ENCODE measurements at places on chromosomes 5 and 9. TPM values are rescaled to one million over a fixed set of nuclear protein-coding genes. Genes with fewer than 3 reads are reported as not detected.

GRCh38 chr9:122342323-122343050, 28.3 kb upstream of the PTGS1 start:
- peak; percentile 60 for DNase-seq
- peaks cover 27% of the 10 kb centered on the region for H3K27me3 ChIP-seq
- peaks cover 20% of the 10 kb centered on the region for H3K4me1 ChIP-seq
- no peak overlapping the region for H3K27ac ChIP-seq
- H3K36me3 ChIP-seq = no peaks in the 10 kb centered on the region

- no peaks in the 10 kb centered on the region for H3K36me3 ChIP-seq
- H3K27me3 ChIP-seq = no peaks in the 10 kb centered on the region
- H3K27ac ChIP-seq = no peak overlapping the region
- DNase-seq = no peak
Observed at GRCh38 chr5:30561771-30562170, 631.7 kb upstream of the CDH6 start.

- peak; percentile 54 for DNase-seq
- no peak overlapping the region for H3K27ac ChIP-seq
- no peaks in the 10 kb centered on the region for H3K36me3 ChIP-seq
- no peak overlapping the region for H3K4me3 ChIP-seq
- H3K4me1 ChIP-seq = peaks cover 8% of the 10 kb centered on the region
Observed at GRCh38 chr9:26463837-26464236, 428.8 kb downstream of the CAAP1 start.

GRCh38 chr9:71690063-71690688, 78.1 kb downstream of the CEMIP2 start:
- DNase-seq = no peak
- H3K4me3 ChIP-seq = no peak overlapping the region
- H3K27ac ChIP-seq = no peak overlapping the region
- H3K27me3 ChIP-seq = no peaks in the 10 kb centered on the region

DNA sequence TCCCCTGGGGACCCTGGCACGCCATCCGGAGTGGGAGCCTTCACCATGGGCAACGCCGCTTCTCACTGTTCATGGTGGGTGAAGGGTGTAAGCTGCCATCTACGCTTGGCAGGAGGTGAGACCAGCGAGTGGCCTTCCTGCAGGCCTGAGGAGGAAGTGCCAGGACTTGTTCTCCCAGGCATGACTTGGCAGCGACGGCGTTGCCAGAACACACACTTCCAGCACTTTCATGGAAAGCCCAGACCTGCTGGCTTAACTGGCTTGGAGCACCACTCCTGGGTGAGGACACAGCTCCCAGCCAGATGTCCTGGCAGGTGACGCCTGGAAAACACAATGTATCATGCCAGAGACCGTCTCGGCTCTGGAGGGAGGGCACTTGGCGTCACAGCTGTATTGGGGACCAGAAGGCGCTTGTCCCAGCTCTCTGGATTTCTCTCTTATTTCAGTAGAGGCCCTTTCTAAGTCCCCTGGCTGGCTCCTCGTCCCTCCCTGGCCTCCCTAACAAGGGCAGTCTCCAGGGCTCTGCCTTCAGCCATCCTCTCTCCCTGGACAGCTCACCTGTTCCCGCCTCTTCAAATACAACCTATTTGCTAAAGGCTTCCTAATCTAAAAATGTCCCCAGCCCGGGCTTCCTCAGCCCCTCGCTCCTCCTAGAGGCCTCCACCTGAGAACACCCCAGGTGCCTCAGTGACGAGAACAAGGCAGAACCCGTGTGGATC, 188.3 kb downstream of the OLFM1 start:
- no peaks in the 10 kb centered on the region for H3K36me3 ChIP-seq
- H3K27ac ChIP-seq = no peak overlapping the region
- no peaks in the 10 kb centered on the region for H3K27me3 ChIP-seq
- no peak for DNase-seq
- peaks cover 3% of the 10 kb centered on the region for H3K4me1 ChIP-seq
- no peak overlapping the region for H3K4me3 ChIP-seq

Gene SOWAHA
- 0.03 TPM for total RNA-seq

DNA sequence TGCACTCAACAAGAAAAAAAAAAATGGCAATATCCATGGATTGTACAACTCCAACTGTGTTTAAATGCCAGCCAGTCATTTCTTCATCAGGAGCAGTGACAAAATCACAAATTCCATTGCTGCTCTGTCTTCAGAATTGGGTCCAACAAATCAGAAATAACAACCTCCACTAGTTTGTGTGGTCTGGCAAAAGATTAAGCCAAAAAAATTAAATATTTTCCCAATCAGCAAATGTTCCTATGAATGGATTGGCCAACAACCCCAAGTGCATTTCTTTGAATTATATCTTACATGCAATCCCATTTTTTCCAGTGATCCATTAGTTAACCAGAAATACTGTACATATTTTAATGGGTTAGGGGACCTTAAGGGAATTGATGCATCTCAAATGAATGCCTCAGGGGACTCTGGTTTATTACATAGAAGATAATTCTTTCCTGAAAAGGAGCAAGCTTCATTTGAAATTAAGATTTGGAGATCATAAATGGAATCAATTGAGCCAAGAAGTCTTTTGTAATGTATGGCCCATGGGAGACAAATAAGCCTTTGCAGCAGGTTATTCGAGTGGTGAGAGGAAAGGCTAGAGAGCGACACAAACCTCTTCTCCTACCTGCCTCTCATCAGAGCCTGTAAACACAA, 131.8 kb downstream of the TLE1 start:
- H3K36me3 ChIP-seq = no peaks in the 10 kb centered on the region
- H3K4me1 ChIP-seq = peaks cover 30% of the 10 kb centered on the region
- no peak overlapping the region for H3K27ac ChIP-seq
- no peak overlapping the region for H3K4me3 ChIP-seq

GRCh38 chr9:27353474-27354229, 56.7 kb upstream of the EQTN start:
- peaks cover 4% of the 10 kb centered on the region for H3K36me3 ChIP-seq
- no peak overlapping the region for H3K4me3 ChIP-seq
- H3K4me1 ChIP-seq = peaks cover 41% of the 10 kb centered on the region
- no peaks in the 10 kb centered on the region for H3K27me3 ChIP-seq
- peak; percentile 67 for DNase-seq

DNA sequence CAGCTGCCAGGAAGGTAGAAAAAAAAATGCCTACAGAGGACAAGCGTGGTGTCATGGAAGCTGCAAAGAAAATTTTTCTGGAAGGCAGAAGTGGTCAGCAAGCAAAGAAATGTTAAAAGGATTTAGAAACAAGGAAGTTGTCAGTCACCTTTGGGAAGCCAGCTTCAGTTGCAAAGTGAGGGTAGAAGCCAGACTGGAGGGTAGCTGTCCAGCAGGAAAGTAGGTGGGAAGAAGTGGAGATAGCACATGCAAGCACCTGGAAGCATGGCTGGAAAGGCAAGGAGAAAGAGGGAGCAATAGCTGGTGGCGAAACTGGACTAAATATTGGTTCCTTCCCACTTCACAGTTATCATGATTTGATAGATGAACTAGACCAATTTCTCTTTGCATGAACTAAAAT, 54.3 kb downstream of the ADRB2 start:
- no peaks in the 10 kb centered on the region for H3K36me3 ChIP-seq
- no peaks in the 10 kb centered on the region for H3K4me1 ChIP-seq
- H3K27me3 ChIP-seq = no peaks in the 10 kb centered on the region
- no peak overlapping the region for H3K4me3 ChIP-seq
- DNase-seq = no peak

GRCh38 chr9:76608575-76609273, 149.7 kb downstream of the GCNT1 start:
- no peak for DNase-seq
- no peaks in the 10 kb centered on the region for H3K27me3 ChIP-seq
- H3K36me3 ChIP-seq = no peaks in the 10 kb centered on the region

DNA sequence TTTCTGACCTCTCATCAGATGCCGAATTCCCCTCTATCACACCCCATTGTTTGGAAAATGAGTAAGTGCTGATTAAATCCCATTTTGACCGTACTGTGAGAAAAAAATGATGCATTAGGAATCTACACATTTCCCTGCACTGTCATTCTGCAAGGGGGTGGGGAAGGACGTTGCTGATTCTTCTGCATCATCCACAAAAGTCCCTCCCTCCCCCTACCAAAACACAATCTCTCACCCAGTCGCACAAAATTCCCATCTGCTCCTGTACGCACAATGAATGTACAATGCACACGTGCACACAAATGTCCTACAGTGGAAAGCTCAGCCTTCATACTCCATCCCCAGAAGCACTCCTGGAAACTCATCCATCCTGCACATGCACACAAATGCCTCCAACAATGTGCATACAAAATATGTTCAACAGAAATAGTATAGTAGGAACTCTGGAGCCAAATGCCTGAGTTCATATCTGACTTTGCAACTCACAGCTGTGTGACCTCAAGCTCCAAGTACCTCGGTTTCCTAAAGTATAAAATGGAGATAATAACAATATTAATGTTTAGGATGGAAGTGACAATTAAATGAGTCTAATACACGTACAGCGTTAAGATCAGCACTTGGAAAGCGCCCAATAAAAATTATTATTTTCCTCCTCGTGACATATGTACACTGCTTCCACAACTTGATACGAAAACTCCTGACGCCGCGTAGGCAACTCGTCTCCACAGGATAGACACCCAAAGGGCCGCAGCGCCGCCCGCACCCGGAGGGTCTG, 809 bp downstream of the TNIP1 start:
- H3K36me3 ChIP-seq = no peaks in the 10 kb centered on the region
- peak overlapping the region; percentile 78 for H3K4me3 ChIP-seq
- peaks cover 10% of the 10 kb centered on the region for H3K4me1 ChIP-seq
- DNase-seq = no peak
- no peaks in the 10 kb centered on the region for H3K27me3 ChIP-seq

DNA sequence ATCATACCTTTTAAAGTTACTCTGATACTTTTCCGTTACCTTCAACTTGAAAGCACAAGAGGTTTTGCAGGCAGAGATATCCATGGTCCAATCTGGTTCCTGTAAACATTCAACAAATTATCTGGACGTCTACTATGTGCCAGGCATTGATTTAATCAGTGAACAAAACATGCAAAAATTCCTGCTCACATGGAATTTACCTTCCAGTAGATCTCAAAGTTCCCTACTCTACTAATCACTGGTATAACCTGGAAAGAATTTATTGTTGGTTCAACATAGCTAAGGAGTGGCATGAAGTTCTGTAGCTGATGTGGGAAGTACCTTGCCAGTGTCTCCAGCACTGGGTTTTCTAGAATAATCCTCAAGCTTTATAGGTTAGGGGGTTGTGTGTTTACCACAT, 9.8 kb downstream of the OCLN start:
- H3K4me3 ChIP-seq = no peak overlapping the region
- DNase-seq = no peak
- no peaks in the 10 kb centered on the region for H3K36me3 ChIP-seq
- H3K4me1 ChIP-seq = peaks cover 10% of the 10 kb centered on the region
- H3K27ac ChIP-seq = no peak overlapping the region

Gene PCDH12
- total RNA-seq = not detected

DNA sequence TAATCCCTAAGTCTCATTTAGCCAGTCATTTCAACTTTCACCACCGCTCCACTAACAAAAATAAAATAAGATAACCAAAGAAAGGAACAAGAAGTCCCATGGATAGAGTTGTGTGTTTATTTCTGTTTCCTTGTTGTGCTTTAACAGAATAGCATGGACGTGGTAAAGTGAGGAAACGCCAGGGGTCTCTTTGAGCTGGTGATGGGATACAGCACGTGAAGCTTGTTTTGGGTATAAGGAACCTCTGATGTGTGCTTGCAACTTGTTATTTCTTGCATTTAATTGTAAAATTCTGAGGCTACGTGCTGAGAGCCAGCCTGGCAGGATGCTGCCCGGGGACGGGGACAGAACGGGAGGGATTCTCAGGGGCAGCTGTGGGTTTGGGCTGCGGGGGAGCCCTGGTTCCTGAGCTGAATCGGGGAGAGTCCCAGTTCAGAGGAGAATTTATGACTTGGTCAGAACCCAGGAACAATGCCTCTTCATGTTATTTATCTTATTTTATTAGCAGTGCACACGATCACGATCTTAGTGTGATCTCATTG, 63.4 kb downstream of the ANKRD33B start:
- no peak overlapping the region for H3K27ac ChIP-seq
- H3K4me1 ChIP-seq = peaks cover 27% of the 10 kb centered on the region
- H3K4me3 ChIP-seq = peak overlapping the region; percentile 50
- peak; percentile 38 for DNase-seq

- H3K4me1 ChIP-seq = peaks cover 11% of the 10 kb centered on the region
- no peaks in the 10 kb centered on the region for H3K36me3 ChIP-seq
- H3K27me3 ChIP-seq = no peaks in the 10 kb centered on the region
- DNase-seq = peak; percentile 93
- H3K4me3 ChIP-seq = peak overlapping the region; percentile 8
Observed at GRCh38 chr5:58849921-58850667, 267.2 kb downstream of the RAB3C start.

GRCh38 chr5:10724781-10725507, 36.1 kb downstream of the DAP start:
- no peaks in the 10 kb centered on the region for H3K27me3 ChIP-seq
- H3K36me3 ChIP-seq = no peaks in the 10 kb centered on the region
- no peak for DNase-seq
- no peak overlapping the region for H3K27ac ChIP-seq
- no peak overlapping the region for H3K4me3 ChIP-seq

DNA sequence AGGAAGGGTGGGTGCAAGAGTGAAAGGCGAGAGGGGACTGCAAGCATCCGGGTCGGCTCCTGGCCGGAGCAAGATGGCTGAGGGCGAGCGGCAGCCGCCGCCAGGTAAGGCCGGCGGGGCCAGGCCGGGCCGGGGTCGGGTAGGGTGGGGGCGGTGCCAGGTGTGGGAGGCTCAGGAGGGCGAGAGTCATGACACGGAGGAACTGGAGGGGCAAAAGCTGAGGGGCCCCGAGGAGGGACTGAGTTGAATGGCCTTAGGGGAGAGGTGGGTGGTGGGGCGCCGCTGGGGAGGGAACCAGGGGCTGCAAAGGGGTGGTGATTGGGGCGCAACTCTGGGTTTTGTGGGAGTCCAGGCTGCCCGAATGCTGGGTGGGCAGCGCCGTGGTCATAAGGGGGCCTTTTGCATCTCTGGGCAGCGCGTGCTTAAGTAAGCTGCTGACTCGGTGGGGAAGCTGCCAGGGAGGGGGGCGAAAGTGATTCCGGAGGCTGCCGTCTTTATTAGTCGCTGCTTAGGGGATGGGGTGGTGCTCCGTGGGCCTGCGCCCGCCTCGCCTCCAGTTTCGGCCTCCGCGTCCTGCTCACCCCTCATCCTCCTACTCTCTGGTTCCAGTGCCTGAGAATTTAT, 425 bp downstream of the PTPA start:
- H3K4me1 ChIP-seq = no peaks in the 10 kb centered on the region
- peak; percentile 62 for DNase-seq
- H3K27ac ChIP-seq = peak overlapping the region; percentile 84
- H3K36me3 ChIP-seq = no peaks in the 10 kb centered on the region
- peak overlapping the region; percentile 93 for H3K4me3 ChIP-seq

Gene PTPN3
- 2.2 TPM for total RNA-seq

- H3K27me3 ChIP-seq = no peaks in the 10 kb centered on the region
- no peaks in the 10 kb centered on the region for H3K4me1 ChIP-seq
- no peaks in the 10 kb centered on the region for H3K36me3 ChIP-seq
Observed at GRCh38 chr9:136673975-136674785, 11.5 kb downstream of the EGFL7 start.

GRCh38 chr5:135095871-135096270, 61.8 kb upstream of the PITX1 start:
- no peak for DNase-seq
- H3K27me3 ChIP-seq = peaks cover 12% of the 10 kb centered on the region
- peaks cover 9% of the 10 kb centered on the region for H3K4me1 ChIP-seq
- H3K4me3 ChIP-seq = no peak overlapping the region
- no peak overlapping the region for H3K27ac ChIP-seq

Gene RAB14
- total RNA-seq = 23.8 TPM

- no peaks in the 10 kb centered on the region for H3K36me3 ChIP-seq
- peaks cover 22% of the 10 kb centered on the region for H3K4me1 ChIP-seq
- peaks cover 100% of the 10 kb centered on the region for H3K27me3 ChIP-seq
- H3K4me3 ChIP-seq = peak overlapping the region; percentile 27
- H3K27ac ChIP-seq = no peak overlapping the region
Observed at GRCh38 chr9:842635-843426, 1.3 kb downstream of the DMRT1 start.

All from neural progenitor cell (in vitro differentiated cells).